ENCODE measurements at places on chromosomes 16 and 17.

DNA sequence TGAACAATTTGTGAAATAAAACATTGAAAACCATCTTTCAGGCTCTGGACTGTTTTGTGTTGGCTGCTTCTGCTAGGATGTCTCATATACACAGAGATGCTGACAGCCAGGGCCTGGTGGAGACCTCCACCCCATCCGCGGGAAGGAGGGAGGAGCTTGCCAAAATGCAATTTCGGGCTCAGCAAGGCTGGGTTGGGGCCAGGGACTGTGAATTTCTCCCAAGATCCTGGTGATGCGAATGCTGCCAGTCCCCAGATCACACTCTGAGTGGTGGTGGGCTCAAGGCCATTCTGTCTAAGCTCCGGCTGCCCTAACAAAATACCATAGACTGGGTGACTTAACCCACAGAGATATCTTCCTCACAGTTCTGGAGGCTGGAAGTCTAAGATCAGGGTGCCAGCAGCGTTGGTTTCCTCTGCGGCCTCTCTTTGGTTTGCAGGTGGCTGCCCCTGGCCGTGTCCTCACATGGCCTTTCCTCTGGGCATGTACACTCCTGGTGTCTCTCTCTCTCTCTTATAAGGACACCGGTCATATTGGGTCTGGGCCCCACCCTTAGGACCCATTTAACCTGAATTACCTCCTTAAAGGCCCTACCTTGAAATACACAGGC lies 89.8 kb downstream of the CRISPLD2 start:
- DNase-seq, result no peak

- no peak for DNase-seq
These were observed 631.3 kb upstream of the CA10 start for GRCh38 chr17:52789829-52790228.

- no peak for DNase-seq
These were observed 114.6 kb downstream of the SLC39A11 start for GRCh38 chr17:72977771-72978417.

DNA sequence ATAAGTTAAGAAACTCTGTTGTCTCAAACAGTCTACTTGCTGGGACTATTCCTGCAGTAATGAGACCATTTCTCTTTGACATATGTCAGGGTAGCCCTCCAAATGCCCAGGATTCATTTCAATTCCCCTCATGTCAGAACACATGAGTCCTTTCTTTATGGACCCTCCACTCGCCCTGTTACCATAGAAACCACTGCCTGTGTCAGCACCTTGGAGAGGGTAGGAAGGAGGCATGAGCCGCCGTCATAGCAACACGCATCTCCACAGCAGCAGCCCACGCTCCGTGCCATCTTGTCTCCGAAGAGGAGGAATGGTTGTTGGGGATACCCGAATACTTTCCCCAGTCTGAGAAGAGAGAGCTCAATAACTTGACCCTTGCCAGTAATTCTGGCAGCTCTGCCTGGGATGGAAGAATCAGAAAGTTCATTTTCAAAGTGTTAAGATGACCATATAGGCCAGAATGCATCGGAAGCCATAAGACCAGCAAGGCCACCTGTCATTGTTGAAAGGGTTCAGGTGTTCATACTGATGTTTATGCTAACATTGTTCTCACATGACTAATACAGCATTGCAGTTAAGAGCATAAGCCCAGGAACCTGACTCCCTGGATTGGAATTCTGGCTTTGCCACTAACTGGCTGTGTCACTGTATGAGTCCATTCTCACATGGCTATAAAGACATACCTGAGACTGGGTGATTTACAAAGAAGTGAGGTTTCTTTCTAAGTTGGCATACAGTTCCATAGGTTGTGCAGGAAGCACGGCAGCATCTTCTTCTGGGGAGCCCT lies 141.3 kb downstream of the ABCC12 start:
- no peak for DNase-seq

DNA sequence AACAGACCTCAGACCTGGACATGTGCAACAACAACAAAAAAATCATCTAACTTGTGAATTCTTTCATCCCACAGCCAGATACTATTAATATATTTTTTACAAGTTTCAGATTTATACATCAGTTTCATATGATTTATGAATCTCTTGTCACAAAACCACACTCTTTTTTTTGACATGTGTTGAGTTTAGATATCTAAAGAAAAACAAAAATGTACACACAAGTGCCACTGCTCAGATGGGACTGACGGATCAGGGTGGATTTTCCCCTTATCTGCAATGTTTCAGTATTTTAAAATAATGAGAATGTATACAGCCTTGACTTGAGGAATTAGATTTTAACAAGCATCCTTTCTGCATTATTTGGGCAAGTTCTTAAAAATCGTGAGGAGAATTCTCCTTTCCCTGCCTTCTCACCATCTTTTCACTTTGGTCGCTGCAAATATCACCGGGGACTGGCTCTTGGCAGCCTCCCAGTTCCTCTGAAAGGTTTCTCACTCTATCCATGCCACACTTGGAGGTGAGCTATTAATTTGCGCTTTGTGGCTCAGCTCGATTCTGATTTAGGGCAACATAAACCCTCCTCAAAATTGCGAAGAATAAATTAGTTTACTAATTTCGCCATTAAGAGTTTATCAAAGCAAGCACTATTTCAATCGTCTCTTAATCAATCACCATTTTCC lies 225.7 kb downstream of the XYLT1 start:
- no peak for DNase-seq

DNA sequence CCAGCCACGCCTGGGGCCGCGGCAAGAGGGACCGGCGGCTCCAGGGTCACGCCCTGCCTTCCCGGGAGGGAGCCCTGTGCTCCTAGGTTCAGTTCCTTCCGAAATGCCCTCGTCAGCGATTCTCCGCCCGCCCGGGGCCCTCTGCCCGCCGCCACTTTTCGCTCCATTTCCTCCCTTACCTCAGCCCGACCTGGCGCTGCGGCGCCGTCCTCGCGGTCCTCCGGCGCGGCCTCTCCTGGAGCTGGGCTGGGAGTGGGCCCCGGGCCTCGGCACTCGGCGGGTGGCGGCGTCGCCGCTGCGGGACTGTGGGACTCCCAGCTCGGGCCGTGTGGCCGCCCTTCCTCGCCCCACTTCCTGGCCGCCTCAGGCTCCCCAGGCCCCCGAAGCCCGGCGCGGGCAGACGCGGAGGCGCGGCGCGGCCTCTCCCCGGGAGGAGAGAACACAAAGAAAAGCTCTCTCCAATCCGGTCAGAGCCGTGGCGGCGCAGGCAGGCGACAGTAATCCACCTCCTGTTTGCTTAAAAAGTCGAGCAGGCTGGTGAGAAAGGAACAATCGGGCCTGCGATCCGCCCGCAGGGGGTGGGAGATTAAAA lies 1.6 kb downstream of the BAHCC1 start:
- no peak for DNase-seq

DNA sequence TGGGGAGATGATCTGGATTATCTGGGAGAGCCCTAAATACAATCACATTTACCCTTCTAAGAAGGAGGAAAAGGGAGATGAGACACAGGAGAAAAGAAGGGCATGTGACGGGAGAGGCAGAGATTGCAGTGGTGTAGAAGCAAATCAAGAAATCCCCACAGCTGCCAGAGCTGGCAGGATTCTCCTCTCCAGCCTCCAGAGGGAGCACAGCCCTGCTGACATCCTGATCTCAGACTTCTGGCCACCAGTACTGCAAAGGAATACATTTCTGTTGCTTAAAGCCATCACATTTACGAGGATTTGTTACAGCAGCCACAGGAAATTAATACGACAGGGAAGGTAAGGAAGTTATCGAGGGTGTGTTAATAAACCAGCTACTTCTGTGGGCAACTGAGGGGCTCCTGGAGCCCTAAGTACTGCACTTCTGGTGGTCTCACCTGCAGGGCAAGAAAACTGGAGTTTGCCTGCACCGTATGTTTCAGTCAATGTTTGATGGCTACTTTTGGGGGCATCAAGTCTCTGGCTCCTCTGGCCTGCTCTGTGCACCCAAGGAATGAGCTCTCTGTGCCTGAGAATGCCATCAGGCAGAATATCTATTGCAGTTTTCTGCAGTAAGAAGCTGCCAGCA lies 22.9 kb upstream of the CDH13 start:
- DNase-seq, result no peak

DNA sequence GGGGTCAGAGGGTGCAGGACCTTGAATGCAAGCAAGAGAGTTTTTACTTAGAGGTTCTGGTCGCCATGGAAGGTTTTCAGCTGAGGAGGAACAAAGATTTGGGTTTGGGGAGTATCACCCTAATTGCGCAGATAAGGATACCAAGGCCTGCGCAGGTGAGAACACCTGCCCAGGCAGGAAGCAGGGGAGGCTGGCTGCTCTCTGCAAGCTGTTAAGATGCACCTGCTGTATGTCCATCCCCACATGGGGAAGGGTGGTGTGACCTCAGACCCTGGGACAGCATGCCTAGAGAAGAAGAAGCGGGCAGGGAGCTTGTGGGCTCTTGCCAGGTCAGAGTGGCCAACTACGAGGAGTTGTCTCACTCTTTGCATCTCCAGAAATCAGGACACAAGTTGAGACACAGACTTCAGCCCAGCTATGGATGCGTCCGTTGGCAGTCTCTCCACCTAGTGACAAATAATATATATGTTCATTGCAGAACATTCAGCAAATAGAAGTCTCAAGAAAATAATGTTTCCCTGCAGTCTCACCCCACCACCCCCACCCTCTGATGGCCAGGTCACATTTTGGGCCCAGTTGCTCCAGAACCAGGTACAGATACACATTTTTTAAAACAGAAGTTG lies 77.7 kb downstream of the SREBF1 start:
- no peak for DNase-seq

DNA sequence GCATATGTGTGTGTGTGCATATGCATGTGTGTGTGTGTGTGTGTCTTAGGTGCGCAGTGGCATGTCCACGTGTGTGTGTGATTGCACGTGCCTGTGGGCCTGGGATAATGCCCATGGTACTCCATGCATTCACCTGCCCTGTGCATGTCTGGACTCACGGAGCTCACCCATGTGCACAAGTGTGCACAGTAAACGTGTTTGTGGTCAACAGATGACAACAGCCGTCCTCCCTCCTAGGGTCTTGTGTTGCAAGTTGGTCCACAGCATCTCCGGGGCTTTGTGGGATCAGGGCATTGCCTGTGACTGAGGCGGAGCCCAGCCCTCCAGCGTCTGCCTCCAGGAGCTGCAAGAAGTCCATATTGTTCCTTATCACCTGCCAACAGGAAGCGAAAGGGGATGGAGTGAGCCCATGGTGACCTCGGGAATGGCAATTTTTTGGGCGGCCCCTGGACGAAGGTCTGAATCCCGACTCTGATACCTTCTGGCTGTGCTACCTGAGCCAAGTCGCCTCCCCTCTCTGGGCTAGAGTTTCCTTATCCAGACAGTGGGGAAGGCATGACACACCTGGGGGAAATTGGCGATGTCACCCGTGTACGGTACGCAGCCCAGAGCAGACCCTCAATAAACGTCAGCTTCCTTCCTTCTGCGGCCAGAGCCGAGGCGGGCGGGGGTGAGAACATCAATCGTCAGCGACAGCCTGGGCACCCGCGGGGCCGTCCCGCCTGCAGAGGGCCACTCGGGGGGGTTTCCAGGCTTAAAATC lies 47.6 kb downstream of the IL21R start:
- DNase-seq, result peak; percentile 47

DNA sequence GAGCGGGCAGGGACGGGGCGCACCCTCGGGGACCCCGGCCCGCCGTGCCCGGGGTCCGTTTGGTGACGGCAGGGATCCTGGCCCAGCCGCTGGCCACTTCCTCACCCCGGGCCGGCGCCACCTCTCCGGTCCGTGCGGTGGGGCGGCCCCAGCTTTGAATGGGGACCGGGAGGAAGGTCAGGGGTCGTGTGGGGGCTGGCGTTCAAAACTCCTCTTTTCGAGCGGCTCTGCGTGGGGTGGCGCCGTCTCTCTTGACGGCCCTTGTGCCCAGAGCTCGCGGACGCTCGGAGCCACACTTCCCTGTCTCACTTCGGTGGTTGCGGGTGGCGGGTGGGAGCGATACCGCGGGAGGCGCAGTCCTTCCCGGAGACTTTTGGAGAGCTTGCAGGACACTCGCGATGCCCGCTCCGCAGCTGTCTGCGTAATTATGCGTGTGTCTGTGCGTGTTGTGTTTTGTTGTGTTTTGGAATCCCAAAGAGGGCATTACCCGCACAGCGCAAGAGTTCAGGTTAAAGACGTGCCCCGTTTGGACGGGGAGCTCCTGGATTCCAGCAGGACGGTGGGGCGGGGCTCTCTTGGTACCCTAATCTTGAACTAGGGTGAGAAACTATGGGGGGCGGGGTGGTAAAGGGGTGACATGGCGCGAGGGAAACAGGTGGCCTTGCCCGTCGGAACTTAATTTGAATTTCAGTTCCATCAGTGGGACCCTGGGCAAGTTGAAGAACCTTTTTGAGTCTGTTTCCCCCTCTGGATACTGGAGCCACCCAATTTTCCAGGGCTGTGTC lies 637 bp downstream of the PLCG2 start:
- no peak for DNase-seq

- DNase-seq, result no peak
These were observed 926 bp downstream of the MYH10 start for GRCh38 chr17:8629371-8630226.

Data from activated CD4-positive, alpha-beta T cell treated with anti-CD3 and anti-CD28 coated beads for 1 hour (primary cell).